8988T (cell line): ENCODE measurements at places on chromosomes 5 and 9.
A peak's percentile ranks its signal among the peaks of the same experiment; 100 is the strongest.

DNA sequence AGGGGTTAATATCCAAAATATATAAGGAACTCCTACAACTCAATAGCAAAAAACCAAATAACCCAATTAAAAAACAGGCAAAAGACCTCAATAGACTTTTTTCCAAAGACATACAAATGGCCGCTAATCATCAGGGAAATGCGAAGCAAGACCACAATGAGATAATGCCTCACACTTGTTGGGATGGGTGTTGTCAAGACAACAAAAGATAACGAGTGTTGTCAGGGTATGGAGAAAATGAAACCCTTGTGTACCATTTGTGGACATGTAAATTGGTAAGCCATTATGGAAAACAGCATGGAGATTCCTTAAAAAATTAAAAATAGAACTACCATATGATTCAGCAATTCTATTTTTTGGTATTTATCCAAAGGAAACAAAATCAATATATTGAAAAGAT, 620.2 kb downstream of the ACTL7B start:
- no peak for DNase-seq

GRCh38 chr5:58318468-58318867, 141.4 kb downstream of the PLK2 start:
- DNase-seq: no peak

DNA sequence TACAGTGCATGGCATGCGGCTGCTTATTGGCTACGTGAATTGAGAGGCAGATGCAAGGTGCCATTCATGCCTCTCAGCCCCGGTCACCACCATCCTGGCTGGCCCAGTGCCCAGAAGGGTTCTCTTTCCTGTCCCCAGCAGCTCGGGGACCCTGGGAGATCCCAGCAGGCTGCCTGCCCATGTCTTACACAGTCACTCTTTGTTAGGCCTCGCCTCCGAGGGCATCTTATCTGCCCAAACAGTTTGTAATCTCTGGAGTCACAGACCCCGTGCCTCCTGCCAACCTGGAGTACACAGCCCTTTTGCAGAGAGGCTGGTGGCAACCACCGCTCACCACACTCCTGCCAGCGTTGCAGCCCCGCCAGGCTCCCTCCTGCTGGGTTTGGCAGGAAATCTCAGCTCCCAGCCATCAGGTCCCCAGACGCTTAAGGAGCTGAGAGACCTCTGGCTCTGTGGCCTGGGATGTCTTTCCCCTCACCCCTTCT, 7.0 kb upstream of the AK1 start:
- no peak for DNase-seq

GRCh38 chr5:126875303-126875785, 98.4 kb downstream of the LMNB1 start:
- no peak for DNase-seq

DNA sequence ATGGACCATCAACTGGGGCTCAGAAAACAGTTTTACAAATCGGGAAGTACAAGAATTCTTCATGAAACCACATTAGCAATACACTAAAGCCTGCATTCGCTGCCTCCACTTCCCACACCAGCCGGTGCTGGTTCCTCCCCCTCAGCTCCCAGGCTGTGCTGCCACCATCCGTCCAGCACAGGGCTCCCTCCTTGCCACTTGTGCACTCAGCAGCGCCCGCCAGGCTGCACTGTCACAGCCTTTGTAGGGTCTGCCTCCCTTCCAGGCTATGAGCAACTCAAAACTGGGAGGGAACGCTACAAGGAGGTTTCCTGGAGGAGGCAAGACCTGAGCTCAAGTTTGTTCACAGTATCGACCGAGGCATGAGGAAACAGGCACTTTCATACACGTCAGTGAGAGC, 7.7 kb downstream of the MAPK9 start:
- no peak for DNase-seq

- no peak for DNase-seq
Observed at GRCh38 chr5:60483050-60483449, 216.9 kb downstream of the DEPDC1B start.

GRCh38 chr5:81513473-81513872, 119.5 kb upstream of the ACOT12 start:
- DNase-seq: no peak

- peak; percentile 61 for DNase-seq
Observed at GRCh38 chr9:112174965-112175795, at the start of gene SUSD1. TSS of gene SUSD1 (minus strand) at chr9:112175297. CDS start at chr9:112175235, 62 bp downstream.

GRCh38 chr9:19689328-19690101, 99.3 kb downstream of the SLC24A2 start:
- DNase-seq: no peak

GRCh38 chr9:130536701-130537107, 42.7 kb upstream of the FUBP3 start:
- DNase-seq: no peak

GRCh38 chr5:4230471-4230785, 634.8 kb downstream of the IRX1 start:
- no peak for DNase-seq

- DNase-seq: no peak
Observed at GRCh38 chr5:75062925-75063531, 10.7 kb upstream of the GCNT4 start.

GRCh38 chr5:61910771-61911170, 395.2 kb upstream of the KIF2A start:
- DNase-seq: no peak

- DNase-seq: no peak
Observed at GRCh38 chr9:69949396-69949795, 94.3 kb upstream of the MAMDC2 start.

- no peak for DNase-seq
Observed at GRCh38 chr5:143796753-143797152, 15.2 kb upstream of the HMHB1 start.

GRCh38 chr5:178683783-178684182, 46.7 kb downstream of the ZNF354A start:
- no peak for DNase-seq

DNA sequence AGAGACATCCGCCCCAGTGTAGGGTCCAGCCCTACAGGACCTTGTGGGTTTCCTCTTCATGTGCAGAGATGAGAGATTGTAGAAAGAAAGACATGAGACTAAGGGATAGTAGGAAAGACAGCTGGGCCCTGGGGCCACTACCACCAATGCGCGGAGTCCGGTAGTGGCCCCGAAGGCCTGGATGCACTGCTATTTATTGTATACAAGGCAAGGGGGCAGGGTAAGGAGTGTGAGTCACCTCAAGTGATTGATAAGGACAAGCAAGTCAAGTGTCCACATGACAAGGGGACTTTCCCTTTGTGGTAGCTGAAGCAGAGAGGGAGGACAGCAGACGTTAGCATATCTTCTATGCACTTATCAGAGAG, 6.2 kb upstream of the TMEM141 start:
- no peak for DNase-seq

DNA sequence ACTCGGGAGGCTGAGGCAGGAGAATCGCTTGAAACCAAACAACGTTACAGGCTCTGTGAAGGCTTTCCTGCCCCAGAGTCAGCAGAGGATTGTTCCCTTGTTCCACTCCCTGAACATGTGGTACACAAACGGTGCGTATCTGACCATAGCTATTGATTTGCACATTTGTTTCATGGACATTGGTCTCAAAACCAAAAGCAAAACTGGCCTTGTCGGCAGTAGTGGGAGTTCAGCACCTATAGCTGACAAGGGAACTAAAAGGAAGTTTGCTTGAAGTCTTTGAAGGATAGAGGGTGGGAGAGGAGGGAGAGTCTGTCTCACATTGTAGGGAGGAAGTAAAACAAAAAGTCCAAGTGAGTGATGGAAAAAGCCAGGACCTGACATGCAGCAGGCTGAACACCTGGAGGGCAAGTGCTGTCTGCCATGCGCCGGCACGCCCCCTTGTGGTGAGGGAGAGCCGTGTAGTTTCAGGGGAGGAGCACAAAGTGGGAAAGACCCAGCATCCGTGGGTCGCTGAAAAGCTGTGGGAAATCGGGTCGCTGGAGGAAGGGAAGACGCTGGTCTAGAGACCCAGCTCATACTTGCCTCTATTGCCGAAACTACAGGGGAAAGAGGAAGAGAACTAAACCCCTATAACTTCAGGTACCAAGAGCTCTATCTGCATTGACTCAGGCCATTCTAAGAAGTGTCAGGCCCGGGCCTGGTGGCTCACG, 58.0 kb downstream of the RAD23B start:
- DNase-seq: peak; percentile 59

GRCh38 chr5:156473269-156473908, 146.4 kb downstream of the SGCD start:
- DNase-seq: no peak

- no peak for DNase-seq
Observed at GRCh38 chr5:34598177-34598794, 57.8 kb upstream of the RAI14 start.

GRCh38 chr9:72041775-72042194, 18.6 kb downstream of the C9orf57 start:
- DNase-seq: no peak

DNA sequence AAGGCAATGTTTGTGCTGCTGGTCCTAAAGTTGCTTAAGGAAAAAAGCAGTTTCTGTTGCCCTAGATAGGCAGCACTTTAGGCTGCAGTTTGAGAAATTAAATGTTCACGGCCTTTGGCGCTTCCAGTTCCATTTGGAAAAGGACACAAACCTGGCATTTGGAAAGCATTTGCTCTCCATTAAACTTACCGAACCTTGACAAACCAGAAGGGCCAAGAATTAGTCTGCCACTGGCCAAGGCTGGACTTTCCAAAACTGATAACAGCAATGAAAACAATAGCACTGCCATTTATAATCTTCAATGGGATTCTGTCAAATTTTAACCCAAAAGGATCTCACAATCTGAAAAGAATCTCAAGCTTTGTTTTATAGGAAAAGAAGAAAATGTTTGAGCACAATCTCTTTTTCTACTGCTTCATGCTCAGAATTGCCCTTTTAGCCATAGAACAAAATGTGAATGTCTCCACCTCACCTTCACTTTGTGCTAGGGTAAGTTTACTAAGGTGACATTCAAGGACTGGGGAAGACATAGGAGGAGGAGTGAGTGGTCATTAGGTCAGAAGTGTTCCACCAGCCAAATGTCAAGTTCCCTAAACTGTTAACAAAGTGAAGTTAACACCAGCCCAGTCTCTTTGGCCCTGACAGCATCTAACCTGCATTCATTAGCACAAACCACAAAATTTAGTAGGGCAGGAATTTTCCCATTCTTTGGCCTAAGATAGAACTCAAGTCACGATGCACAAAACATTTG, 583.4 kb upstream of the DMAC1 start:
- DNase-seq: no peak

DNA sequence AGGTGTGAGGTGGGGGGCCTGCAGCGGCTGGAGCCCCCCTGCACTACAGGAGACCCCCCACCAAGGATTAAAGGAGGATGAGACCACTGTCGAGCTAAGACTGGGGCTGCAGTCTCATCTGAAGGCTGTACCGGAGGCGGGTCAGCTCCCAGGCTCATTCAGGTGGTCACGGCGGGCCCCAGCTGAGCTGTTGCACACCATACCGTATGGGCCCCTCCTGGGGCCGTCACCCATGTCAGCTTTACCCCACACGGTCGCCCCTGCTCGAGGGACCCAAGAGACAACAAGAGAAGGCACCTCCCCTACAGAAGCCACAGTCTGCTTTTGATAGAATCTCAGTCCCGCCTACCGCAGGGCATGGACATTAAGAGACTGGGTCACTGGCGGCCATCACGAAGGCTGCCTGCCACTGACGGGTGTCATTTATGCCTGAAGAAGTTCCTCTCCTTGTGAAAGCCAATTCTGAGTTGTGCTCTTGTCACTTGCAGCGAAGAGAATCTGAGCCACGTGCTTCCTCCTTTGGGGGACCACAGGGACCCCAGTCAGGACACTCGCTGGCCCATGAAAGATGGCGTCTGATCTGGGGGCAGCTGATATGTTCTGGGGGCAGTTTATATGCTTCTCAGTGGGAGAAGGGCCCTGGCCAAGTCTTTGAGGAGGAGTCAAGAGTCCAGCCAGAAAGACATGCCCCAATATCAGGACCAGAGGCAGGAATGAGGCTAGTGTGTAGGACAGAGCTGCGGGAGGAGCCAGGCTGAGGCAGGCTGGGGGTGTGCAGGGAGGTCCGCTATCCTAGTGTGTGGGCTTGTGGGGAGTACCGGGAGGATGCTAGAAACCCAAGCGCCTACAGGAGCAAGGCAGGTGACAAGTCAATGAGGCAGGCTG, 102.4 kb downstream of the ZNF354C start:
- DNase-seq: no peak

- no peak for DNase-seq
Observed at GRCh38 chr9:86406366-86406765, 52.2 kb upstream of the TUT7 start.

DNA sequence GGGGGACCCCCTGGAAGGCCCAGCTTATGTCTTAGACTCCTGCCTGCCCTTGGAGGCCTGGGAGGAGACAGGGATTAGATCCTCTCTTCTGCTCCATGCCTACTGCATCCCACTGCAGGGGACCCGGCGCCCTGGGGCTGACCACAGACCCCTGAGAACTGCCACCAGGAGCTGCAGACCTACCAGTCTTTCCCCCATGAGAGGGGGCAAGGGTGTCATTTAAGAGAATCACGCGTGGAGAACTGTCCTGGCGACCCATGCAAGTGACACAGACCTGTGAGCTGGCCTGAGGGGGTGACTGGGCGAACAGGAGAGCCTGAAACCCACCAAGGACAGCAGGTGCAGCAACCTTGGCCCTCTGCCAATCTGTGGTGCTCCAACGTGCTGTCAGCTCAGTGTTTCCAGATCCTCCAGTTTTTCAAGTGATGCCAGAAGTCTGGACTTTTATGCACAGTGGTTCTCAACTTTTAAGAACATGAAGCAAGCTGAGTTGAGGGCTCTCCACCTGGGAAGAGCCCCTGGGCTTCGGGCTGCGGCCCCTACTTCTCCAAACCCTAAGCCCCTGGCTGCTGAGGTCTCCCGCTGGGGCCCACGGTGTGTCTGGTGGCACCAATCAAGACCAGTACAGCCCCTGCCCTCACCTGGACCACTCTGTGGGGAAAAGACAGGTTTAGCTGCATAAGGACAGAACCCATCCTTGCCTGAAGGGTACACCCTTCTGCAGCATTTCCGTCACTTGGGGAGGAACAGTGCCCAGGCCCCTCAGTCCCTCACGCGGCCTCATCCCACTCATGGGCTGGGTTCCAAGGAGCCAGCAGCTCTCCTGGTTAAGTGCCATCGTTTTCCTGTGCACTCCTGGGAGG, 18.2 kb downstream of the GFPT2 start:
- DNase-seq: no peak
